ENCODE measurements at places on chromosomes 3 and 15.

DNA sequence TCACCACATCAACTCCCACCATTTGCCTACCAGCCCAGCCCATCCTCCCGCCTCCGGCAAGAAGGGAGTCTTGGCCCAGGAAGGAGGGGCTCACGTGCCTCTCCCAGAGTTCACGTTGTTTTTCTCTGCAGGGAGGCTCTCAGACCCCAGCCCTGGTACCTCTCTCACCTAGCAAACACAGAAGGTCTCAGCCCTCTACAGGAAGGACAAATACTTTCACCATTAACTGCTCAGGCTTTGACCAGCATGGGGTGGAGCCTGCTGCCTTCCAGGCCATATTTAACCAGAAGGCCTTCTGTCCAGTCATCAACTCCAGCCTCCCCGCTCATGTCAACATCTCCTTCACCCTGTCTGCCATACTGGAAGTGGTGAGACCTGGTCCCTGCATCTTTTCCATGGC lies 19.0 kb upstream of the HTR3E start:
- no peak for DNase-seq

- no peak for DNase-seq
These were observed 83.7 kb upstream of the WDR72 start for GRCh38 chr15:53843166-53843565.

GRCh38 chr3:175741951-175742350 lies 882.8 kb downstream of the NAALADL2 start:
- DNase-seq: no peak

DNA sequence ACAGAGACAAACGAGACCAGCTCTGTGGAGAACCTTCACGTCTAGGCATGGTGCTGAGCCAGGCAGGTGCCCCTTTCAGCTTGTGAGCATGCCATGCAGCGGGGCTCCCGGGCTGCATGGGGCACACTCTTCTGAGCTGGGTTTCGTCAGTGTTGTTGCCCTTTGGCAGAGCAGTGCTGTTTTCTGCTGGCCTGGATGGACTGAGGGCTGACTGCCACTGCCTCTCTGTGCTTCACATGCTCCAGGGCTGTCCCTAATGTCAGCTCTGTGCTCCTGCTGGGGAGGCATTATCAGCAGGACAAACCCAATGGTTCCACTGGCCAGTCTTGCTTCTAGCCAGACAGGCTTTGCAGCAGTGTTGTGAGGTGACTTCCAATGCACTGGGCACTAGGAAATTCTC lies 9.5 kb downstream of the GASK1A start:
- no peak for DNase-seq

DNA sequence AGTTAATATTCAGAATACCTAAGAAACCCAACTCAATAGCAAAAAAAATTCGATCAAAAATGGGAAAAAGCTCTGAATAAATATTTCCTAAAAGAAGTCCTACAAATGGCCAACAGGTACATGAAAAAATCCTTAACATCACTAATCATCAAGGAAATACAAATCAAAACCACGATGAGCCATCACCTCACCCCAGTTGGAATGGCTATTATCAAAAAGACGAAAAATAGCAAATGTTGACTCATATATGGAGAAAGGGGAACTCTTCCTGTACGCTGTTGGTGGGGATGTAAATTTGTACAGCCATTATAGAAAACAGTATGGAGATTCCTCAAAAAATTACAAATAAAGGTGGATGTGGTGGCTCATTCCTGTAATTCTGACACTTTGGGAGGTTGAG lies 29.6 kb upstream of the SGO1 start:
- no peak for DNase-seq

GRCh38 chr3:41331041-41331440 lies 131.7 kb downstream of the CTNNB1 start:
- no peak for DNase-seq

- no peak for DNase-seq
These were observed 642.9 kb upstream of the KCNMB2 start for GRCh38 chr3:177893331-177893730.

DNA sequence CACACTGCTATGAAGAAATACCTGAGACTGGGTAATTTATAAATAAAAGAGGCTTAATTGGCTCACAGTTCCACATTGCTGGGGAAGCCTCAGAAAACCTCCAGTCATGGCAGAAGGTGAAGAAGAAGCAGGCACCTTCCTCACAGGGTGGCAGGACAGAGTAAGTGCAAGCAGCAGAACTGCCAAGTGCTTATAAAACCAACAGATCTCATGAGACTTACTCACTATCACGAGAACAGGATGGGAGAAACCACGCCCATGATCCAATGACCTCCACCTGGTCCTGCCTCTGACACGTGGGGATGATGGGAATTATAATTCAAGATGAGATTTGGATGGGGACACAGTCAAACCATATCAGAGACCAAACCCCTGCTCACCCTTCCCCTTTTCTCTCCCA lies 75.0 kb downstream of the TRIM69 start:
- no peak for DNase-seq

DNA sequence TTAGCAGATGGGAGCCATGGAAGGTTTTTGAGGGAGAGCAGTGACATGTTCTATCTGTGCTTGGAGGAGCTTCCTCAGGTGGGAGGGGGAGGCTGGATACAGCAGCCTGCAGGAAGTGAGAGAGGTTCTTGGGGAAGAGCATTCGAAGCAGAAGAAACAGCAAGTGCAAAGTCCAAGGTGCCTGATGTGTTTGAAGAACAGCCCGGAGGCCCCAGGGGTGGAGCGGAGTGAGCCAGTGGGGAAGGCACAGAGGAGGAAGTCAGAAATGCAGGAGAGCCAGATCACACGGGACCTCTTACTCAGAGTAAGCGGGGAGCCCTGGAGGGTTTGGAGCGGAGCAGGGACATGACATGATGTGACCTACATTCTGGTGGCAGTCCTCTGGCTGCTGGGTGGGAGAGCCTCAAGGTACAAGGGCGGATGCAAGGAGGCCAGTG lies 10.8 kb downstream of the ITGA11 start:
- no peak for DNase-seq

GRCh38 chr15:69573815-69574475 lies 121.3 kb downstream of the RPLP1 start:
- peak; percentile 1 for DNase-seq

DNA sequence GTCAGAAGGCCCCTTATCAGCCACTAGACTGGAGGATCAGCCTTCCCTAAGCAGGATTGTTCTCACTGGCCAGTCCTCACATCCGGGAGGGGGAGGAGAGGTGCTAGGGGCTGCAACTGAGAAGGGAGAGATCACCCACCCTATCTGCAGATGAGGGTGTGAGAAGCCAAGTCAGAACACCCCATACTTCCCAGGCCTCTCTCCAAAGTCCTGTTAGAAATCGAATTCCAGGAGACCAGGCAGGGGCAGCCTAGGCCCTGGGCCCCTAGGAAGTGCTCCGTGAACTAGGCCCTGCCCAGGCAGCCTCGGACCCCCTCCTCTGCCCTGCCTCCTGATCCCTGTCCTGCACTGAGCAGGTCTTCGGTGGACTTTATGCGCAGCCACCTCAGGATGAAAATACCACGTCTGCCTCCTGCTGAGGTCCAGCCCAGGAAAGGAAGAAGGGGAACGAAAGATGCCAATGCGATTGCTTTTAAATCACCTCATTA lies 933 bp downstream of the DZIP1L start:
- no peak for DNase-seq

GRCh38 chr3:136602818-136603217 lies 149.4 kb downstream of the STAG1 start:
- DNase-seq: no peak

DNA sequence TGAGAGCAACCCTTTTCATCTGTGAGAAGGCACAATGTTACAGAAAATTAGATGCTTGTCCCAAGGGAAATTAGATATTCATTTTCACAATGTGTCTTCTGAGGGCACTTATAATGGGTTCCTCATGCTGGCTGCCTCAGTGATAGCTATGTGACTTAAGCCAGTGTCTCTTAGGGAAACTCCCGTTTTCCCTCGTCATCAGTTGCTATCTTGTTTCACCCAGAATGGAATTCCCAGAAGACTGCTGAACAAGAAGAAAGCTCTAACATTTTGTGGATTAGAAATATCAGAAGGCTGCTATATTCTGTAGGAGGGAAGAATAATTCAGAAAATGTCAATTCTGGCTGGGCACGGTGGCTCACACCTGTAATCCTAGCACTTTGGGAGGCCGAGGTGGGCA lies 67.9 kb upstream of the WDR72 start:
- no peak for DNase-seq

DNA sequence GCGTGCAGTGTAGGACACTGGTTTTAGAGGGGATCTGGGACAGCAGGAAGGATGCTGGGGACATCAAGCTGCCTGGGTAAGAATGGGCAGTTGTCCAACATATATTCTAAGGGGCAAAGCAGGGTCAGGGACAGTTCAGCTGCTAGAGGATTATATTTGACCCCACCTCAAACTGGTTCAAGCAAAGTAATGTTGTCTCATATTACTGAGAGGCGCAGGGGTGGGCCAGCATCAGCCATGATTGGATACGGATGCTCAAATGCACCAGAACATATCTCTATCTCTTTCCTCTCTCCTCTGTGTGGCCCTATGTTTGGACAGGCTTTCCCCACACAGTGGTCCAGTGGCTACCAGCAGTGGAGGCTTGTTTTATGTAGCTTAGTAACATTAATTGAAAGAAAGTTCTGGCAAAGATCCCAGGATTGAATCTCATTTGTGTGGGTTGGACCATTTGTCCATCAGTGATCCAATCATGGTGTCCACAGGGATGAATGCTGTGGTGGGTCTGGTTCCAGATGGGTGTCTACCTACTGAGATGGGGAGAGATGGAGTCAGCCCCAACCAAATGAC lies 49.8 kb upstream of the RGMA start:
- DNase-seq: no peak

DNA sequence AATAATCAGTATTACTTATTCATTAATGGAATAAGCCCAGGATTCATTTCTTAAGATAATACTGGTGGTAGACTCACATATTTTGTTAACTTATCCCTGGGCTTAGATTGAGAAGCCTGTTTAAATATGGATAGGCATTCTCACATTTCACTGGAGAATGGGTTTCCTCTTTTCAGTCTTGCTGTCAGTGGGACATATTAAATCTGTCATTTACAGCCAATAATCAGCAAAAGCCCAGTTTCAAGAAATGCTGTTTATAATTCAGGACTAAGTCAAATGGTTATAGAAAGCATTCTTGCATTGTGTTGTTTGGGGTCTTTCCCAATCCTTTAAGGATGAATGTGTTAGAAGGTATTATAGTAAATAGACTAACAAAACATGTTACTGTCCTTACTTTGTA lies 143.7 kb upstream of the NAALADL2 start:
- DNase-seq: no peak

DNA sequence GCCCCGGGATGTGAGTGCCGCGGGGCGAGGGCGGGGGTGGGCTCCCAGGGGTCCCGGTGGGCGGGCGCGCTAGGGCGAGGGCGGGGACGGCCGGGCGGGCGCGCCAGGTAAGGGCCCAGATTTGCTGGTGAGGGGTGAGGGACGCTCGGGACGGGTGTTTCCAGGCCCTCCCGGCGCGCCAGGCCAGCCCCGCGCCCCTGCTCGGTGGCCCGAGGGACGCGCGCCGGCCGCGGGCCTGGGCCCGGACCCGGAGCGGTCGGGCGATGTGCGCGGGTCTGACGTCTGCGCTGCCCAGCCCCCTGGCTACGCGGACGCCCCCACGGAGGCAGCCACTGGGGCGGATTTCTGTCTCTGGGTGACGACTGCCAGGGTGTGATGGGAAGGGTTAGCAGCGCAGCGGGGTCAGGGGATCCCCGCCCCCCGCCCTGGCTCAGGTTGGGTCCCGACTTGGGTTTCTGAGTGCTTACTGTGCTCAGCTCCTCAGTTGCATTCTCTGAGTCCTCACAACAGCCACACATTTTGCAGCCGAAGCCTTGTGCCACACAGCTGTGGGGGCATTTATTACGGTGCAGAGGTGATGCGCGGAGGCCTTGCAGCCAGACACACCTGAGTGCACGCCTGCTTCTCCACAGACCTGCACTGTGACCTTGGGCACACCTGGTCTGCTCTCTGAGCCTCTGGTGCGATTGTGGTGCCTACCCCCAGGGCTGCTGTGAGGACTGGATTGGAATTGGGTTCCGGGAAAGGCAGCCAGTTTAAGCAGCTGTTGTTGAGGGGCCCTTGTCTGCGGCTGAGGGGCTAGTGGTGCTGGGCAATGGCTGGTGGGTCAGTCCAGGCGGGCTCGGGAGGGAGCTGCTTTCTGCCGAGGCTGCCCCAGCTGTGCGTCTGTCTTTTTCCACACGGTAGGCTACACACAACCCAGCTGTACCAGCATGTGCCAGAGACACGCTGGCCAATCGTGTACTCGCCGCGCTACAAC lies 523 bp downstream of the HDAC11 start:
- DNase-seq: no peak

GRCh38 chr3:66299891-66300290 lies 79.1 kb downstream of the SLC25A26 start:
- DNase-seq: no peak

DNA sequence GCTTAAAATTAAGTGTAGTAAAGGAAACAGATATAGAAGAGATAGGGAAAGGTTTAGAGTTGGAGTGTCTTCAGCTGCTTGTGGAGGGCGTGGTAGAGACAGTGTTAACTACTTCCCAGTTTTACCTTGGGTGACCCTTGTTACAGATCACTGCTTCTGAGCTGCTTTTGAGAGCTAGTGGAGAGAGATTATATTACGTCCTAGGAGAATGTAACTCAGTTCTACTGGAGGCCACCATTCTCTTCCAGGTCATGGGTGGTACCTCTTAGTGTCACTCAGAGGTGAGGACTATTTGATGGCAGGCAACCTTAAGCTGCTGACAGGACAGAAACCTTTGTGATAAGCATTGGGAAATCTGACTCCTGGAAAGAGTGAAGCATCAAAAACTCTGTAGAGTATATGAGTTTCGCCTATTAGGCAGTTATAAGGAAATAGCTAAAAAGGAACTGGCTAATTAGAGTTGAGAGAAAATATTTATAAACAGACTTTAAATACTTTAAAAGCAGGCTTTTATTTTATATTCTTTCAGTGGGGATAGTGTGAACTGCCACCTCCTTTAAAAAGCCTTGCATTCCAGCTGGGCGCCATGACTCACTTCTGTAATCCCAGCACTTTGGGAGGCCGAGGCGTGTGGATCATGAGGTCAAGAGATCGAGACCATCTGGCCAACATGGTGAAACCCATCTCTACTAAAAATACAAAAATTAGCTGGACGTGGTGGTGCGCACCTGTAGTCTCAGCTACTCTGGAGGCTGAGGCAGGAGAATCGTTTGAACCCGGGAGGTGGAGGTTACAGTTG lies 106.5 kb downstream of the ZNF609 start:
- DNase-seq: no peak

- DNase-seq: no peak
These were observed 55.7 kb upstream of the PLXND1 start for GRCh38 chr3:129662191-129662608.

GRCh38 chr3:69226071-69226470 lies 103.7 kb upstream of the LMOD3 start:
- DNase-seq: no peak

- no peak for DNase-seq
These were observed 3.5 kb downstream of the DUSP7 start for GRCh38 chr3:52052831-52053306.

- no peak for DNase-seq
These were observed 41.8 kb downstream of the ITPR1 start for GRCh38 chr3:4534906-4535305.

DNA sequence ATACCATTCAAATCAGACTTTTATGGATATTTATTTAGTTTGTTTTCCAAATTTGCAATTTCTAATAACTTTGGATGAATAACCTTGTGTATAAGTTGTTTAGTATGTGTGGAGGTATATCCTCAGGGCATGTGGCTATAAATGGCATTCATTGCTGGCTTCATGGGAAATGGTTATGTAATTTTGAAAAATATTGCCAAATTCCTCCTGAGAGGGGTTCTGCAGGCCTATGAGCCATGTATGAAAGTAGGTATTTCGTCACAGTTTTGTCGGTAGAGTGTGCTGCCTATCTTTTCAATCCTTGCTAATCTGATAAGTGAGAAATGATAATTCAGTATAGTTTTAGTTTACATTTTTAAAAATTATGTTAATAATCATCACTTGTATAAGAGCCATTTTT lies 256.4 kb upstream of the ZNF385D start:
- no peak for DNase-seq
